ENCODE measurements at places on chromosomes 11 and 22.

DNA sequence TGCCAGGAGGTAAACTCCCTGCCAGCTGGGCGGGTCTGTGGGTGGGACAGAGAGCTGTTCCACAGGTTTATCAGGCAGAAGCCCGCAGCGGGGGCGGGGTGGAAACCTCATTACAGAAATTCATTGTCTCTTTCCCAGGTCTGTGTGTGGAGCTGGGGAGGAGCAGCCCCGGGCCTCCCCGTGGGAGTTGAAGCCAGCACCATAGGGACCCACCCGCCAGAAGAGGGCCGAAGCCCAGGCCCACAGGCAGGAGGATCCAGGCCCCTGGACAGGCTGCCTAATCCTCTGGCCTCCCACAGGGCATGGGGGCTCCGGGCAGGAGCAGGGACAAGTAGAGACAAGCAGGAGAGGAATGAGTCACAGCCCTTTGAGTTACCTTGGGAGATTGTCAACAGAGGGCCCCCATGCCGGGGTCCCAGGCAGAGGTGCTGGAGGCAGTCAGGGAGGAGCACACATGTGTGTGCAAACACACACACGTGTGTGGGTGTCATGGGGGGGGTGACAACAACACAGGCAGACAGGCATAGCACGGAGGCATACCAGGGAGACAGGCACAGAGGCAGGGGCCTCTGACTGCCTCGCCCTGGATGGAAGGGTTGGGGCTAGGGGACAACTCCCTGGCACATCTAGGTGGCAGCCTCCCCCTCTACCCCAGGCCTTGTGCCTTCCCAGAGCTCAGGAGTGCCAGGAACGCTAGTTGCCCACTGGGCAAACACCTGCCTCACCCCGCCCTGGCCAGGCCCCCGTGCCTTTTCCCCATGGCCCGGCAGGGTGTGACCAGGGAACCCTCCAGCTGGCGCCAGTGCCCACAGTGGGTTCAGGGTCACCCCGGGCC is 1.4 kb downstream of the CDC42BPG start:
- no peak for DNase-seq

GRCh38 chr11:76735841-76736240 is 47.3 kb upstream of the TSKU start:
- DNase-seq: no peak

DNA sequence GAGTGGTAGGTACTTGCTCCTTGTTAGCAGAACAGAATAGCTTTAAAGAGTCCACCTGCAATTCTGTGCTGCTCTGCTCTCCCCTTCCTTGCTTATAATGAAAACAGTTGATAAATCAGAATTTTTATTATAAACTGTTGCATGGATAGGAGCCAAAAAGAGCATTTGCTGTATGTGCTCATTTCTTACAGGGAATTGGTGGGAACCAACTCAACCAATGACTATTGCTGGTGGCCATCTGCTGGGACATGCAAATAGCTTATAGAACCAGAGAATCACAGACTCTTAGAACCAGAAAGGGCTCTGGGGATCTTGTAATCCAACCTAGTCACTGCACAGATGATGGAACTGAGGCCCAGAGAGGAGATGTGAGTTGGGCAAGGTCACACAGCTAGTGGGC is 43.1 kb upstream of the NECTIN1 start:
- DNase-seq: no peak

- no peak for DNase-seq
Observed at GRCh38 chr22:44382116-44383038, 69.6 kb upstream of the SHISAL1 start.

GRCh38 chr11:12901272-12901671 is 107.8 kb upstream of the RASSF10 start:
- DNase-seq: no peak

GRCh38 chr11:13680501-13681264 is 12.2 kb downstream of the FAR1 start:
- no peak for DNase-seq

GRCh38 chr11:99687320-99687719 is 666.6 kb downstream of the CNTN5 start:
- DNase-seq: no peak

DNA sequence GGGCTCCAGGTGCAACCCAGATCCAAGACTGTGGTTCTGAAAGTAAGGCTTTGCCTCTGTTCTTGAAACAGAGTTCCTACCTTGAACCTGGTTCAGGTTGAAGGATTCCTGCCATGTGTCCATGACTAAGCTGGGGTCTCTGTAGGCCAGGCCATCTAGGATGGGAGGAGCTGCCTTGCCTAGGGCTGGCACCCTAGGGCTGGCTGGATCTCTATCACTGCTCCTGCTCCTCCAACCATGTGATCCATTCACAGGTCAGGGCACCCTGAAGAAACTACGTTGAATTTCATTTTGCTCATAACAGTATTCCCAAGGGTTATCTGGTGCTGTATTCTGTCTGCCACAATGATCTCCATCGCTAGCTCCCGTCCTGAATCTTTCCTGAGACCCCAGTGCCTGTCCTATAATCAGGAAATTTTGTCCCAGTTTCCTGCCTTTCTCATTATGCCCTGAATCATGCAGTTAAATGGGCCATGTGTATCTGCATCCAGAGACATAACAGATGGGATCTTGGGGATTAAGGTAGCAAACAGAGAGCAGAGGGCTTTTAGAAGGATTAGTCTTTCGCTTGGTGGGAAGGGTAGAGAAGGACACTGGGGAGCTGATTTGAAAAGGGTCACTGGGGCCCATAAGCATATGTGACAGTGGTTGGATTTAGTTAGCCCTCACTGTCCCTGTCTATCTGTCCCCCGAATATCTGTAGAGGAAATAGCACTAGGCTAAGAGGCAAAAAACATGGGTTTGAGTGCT is 98.2 kb upstream of the MTMR2 start:
- DNase-seq: no peak

DNA sequence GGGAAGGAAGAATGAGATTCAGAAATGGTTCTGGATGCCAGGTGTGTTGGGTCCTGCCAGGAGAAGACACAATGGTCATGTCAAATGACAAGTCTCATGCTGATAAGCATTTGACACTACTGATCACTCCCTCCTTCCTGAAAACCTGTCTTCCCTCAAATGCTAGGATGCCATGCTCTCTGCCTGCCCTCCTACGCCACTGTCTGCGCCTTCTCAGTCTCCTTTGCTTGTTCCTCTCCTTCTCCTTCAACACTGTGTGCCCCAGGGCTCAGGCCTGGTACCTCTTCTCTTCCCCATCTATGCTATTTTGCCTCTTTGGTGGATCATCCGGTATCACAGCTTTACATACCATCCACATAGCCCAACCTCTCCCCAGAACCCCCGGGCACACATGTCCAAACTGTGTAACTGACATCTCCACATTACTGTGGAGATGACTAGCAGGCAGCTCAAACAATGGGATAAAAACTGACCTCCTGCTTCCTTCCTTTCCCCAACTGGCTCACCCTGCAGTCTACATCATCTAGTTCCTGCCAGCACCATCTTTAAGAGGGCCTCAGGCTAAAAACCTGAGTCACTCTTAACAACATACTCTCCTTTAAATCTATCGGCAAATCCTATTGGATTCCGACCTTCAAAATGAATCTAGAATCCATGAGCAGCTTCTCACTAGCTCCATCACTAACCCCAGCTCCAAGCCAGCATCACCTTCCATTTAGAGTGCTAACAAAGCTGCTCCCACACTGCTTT is 8.2 kb downstream of the AP1B1 start:
- no peak for DNase-seq

GRCh38 chr11:235609-235996 is 539 bp downstream of the SIRT3 start:
- DNase-seq: no peak

DNA sequence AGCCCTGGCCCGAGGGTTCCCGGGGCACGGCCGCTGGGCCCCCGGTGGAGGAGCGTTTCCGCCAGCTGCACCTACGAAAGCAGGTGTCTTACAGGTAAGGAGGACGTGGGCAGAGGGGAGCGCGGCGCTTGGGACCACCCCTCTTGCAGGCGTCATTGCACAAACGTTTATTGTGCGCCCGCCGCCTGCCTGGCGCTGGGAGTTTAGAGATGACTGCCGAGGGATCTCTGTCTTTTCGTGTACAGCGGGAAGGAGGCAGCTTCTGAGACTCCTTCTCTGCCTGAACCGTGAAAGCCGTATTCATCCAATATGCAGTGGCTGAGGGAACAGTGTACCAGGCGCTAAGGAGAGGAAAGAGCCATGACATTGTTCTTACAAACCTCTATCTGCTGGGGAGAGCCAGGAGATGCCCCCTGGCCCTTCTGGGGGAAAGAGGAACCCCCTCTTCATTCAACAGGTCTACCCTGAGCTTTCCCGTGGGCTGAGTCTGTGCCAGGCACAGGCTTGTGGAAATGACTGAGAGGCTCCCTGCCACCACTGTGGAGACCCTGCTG is 13.8 kb upstream of the DGKZ start:
- DNase-seq: no peak

DNA sequence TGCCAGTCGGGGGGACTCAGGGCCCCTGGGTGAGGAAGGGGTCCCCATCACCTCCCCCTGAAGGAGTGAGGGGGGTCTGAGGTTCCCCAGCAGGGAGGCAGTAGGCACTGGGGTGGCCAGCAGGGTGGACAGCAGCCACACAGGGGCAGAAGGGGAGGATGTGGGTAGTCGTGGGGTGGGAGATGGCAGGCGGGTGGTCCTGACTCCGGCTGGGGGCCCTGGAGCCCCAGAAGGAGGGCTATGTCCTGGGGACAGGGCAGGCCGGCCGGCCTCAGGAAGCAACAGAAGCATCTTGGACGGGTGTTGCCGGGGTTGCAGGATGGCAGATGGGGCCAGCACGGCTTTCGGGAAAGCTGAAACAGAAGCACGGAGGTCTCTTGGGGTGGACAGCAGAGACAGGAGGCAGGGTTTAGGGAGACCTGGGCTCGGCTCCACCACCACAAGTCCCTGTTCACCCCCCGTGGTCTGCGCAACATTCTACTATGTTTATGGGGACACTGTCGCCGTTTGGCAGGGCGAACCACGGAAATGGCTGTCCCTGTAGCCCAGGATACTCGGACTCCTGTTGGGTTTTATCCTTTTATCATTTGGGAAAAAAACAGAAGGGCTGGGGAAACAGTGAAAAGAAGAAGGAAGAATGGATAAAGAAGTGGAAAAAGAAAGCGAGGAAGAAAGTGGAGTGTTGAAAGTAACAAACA is 14.1 kb downstream of the VWCE start:
- no peak for DNase-seq

- no peak for DNase-seq
Observed at GRCh38 chr22:39317084-39317774, 2.2 kb downstream of the RPL3 start.

DNA sequence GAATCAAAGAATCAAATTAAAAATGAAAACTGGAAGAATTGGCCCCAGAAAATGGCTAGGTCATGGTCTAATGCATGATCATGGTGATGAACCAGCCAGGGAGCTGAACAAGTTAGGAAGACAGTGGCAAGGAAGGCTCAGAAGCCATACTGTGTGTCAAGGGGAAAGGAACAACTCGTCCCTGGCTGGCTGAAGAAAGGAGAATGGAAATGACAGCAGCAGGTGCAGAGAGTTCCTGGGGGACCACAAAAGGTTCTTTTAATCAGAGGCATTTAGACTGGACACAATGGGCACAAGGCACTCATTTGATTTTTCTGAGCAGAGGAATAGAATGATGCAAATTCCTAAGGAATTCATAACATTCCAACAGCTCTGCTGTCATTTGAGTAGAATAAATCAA is 209.9 kb downstream of the LARGE1 start:
- DNase-seq: no peak

- DNase-seq: no peak
Observed at GRCh38 chr11:70399681-70400112, 1.4 kb downstream of the CTTN start.
